Right renal cortex interstitium (tissue), 3 donors: ENCODE measurements at places on chromosomes 7 and 10. TPM values are rescaled to one million over a fixed set of nuclear protein-coding genes. Genes with fewer than 3 reads are reported as not detected.

GRCh38 chr7:32275216-32276009 lies 205.2 kb upstream of the PDE1C start:
- no peak for DNase-seq

- DNase-seq, result no peak
Measured at GRCh38 chr10:103544657-103545310, 51.3 kb downstream of the NEURL1 start.

PCLO gene
- 8.3 TPM for polyA plus RNA-seq

DNA sequence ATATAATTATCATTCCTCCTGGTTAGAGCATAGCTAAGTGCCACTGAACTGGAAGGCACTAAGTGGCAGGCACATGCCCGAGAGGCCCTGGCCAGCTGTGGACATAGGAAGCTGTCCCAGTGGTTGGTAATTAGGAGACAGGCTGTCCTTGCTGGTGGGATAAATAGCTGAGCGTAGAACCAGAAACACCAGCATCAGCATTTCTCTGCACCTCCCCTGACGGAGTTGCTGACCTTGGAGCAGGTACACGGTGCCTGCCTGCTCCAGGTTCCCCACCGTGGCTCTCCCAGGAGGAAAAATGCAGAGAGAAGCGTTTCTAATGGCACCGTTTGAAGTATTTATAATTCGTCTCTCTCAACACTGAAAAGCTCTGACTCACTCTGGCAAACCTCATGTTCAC lies 5.6 kb upstream of the ABLIM1 start:
- no peak for DNase-seq

DNA sequence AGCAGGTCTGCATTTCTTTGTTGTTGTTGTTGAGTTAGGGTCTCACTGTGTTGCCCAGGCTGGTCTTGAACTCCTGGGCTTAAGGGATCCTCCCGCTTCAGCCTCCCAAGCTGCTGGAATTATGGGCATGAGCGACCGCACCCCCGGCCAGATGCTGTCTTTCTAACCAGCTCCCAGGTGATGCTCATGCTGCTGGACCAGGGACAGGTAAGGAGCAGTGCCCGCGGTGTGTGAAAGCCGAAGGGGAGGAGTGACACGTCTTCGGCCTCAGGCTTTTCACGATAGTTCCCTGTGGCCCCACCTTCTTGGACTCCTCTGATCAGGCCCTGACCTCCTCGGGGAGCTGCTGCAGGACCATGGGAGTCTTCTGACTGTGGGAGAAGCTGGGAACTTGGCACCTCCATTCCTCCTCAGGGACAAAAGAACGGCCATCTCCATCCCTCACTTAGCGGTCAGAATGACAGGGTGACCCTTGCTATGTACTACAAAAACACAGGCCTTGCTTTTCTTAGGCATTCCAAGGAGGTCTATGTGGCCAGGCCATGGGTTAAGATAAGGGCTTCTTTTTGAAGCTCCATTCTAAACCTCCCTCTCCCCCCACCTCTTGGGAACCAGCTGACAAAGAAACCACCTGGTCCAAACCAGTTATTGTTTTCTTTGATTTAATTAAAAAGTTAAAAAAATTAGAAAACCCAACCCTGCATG lies 5.5 kb downstream of the SFRP5 start:
- no peak for DNase-seq

DNA sequence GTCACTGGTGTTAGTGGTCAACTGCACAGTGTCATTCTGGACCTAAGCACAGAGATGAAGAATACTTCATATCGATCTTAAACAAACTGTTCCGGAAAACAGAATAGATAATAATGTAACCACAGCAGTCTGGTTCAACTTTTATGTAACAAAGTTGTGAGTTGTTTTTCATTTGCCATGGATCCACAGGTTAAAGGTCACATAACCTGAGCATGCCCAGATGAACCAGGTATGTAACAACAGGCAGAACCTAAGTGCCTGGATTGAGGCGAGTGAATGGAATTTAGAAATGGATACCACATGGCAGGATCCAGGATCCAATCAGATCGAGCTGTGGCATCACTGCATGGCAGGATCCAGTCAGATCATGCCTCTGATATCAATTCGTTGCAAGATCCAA lies 87.1 kb downstream of the CLEC2L start:
- no peak for DNase-seq

- no peak for DNase-seq
Measured at GRCh38 chr10:69087590-69088470, at the start of gene SRGN. Gene SRGN (plus strand): TSS chr10:69088103. CDS start chr10:69088158, 55 bp downstream.

GRCh38 chr10:119469846-119470245 lies 72.7 kb downstream of the RGS10 start:
- no peak for DNase-seq

DNA sequence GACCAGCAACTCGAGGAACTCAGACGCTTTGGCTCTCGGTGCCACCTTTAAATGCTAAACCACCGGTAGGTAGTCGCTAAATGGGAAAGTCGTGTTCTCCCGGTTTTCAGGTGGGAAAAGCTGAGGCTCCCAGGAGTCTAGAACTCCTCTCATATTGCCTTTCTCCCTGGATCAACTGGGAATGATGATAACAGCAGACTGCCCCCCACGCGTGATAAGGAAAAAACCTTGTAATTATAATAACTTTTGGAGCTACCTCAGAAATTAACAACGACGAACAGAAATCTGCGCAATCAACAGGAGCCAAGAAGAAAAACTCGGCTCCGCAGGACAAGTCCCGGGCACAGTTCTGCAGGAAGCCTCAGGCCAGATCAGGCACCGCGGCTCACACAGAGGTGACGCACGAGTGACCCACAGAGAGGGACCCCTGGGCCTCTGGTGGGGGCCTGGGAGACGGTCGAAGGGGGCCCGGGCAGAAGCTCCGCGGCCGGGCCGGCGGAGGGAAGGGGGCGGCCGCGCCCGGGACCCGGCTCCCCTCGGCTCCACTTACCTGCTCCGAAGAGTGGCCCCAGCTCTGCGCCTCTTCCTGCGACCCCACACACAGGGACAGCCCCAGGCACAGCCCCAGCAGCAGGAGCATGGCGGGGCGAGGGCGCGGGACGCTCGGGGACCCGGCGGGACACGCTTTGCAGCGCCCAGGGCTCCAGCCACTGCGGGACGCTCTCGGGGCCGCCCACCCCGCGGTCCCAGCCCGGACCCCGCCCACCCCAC lies at the start of gene ITIH5:
TSS of gene ITIH5 (minus strand) at position 714 of the 771 bp plus-strand sequence. CDS start at position 640, 74 bp downstream.
- DNase-seq, result no peak

DNA sequence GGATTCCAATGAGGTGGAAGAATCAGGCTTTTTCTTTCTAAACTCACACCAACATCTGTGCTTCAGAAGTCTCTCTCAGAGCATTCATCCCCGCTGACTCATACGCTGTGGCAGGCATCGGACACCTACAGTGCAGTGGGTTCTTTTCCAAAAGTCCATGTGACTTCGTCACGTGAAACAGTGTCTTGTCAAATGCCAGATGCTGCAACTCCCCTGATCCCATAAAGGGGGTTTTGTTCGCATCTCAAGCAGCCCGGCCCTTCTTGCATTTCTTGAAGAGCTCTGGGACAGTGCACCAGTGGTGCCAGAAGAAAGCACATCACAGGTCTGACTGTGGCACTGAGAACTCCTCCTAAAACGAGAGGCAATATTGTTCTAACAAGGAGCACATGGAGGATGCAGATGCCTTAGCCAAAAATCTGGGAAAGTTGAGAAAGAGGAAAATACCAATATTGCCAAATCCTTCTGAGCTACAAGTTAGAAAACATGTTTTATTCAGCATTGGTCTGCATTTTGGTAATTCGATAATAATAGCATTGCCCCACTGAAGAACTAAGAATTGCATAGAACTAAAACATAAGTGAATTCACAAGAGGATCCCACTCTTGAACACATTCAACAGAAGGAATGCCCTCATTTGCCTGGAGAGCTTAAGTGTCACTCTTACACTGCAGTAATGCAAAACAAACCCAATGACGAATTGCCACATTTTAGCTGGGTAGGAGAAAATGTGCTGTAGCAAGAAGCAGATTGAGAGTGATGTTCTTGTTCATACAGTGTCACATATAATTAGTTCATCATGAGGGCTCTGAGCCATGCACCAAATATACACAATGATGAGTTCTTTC lies 204.4 kb downstream of the CXCL12 start:
- no peak for DNase-seq

ATRNL1 gene
- 28.3 TPM for polyA plus RNA-seq

DNA sequence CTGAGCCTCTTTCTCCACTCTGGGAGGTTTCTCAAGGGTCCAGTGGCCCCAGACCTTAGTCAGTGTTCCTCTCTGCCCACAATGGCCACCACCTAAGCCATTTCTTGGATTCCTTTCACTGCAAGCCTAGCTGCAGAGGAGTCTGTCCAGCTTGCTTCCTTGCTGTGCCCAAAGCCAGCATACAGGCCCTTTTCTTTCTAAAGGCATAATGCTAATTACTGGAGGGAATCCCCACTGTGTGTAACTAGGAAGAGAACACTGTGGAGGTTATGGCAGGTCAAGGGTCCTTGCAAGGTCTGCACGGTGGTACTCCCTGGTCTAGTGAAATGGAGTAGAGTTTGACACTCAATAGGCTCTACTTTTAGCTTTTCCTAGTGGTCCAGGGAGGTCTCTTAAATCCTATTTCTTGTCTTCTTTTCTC lies 70.4 kb upstream of the CC2D2B start:
- DNase-seq, result no peak

DNA sequence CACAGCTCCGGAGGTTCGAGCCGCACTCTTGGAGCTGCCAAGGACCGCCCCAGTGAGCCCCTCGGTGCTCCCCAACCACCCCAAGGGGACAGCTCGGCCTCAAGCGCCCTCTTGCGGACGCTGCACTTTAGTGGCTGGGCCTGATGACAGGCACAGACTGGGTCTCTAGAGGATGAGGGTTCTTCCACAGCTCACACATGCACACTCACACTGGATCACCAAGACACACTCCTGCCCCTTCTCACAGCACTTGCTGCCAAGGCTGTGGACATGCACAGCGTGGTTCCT lies 2.1 kb downstream of the RET start:
- no peak for DNase-seq

SPDYE2B gene
- 1.4 TPM for polyA plus RNA-seq

GRCh38 chr7:32299133-32299702 lies 191.0 kb downstream of the LSM5 start:
- DNase-seq, result no peak

UPP1 gene
- 13.0 TPM for polyA plus RNA-seq

SLC13A1 gene
- polyA plus RNA-seq, result 22.5 TPM

DNA sequence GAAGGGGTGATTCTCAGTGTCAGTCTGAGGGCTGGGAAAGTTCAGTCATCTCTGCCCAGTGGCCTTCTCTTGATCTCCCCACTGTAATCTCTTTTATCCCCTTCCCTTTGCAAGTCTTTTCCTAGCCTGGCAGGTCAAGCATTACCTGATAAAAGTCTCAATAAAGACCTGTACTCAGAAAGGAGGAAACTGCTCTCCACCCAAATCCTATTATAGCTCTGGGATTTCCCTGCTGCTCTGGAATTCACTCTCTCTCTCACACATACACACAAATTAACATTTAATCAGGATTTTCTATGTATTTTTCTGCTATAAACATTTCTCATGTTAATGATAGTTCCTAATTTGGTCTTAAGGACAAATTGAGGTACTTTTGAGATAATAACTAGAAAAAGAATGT lies 46.5 kb downstream of the ABCA13 start:
- DNase-seq, result no peak

CRYGN gene
- 1.7 TPM for polyA plus RNA-seq

- DNase-seq, result no peak
Measured at GRCh38 chr10:14543904-14544210, 213.1 kb upstream of the FRMD4A start.

AKR1C4 gene
- not detected for polyA plus RNA-seq

ST8SIA6 gene
- 1.3 TPM for polyA plus RNA-seq

FFAR4 gene
- polyA plus RNA-seq, result not detected

GRCh38 chr7:92685136-92686042 lies 95.2 kb upstream of the FAM133B start:
- DNase-seq, result no peak

DNA sequence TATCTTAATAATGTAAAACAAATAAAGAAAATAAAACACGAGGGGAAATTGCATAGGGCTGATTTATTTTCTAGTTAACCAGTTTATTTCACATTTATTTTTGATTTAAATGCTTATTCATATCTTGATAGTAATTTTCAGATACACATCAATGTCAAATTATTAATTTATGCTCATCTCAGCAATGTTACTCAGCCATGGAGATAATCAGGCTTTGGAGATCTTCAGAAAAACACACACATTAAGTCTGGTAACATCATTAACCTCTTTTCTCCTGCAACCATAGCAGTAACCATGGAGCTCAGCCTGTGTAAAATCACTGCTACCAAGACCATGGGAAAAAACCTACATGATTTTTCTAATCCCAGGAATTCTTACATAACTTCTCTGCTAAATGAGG lies 31.9 kb upstream of the TBX20 start:
- DNase-seq, result no peak

SPDYE16 gene
- 1.0 TPM for polyA plus RNA-seq

IQUB gene
- 6.2 TPM for polyA plus RNA-seq

SPDYE9 gene
- 0.16 TPM for polyA plus RNA-seq
